ENCODE measurements at places on chromosomes 7 and 10. TPM values are rescaled to one million over a fixed set of nuclear protein-coding genes. Genes with fewer than 3 reads are reported as not detected.

DNA sequence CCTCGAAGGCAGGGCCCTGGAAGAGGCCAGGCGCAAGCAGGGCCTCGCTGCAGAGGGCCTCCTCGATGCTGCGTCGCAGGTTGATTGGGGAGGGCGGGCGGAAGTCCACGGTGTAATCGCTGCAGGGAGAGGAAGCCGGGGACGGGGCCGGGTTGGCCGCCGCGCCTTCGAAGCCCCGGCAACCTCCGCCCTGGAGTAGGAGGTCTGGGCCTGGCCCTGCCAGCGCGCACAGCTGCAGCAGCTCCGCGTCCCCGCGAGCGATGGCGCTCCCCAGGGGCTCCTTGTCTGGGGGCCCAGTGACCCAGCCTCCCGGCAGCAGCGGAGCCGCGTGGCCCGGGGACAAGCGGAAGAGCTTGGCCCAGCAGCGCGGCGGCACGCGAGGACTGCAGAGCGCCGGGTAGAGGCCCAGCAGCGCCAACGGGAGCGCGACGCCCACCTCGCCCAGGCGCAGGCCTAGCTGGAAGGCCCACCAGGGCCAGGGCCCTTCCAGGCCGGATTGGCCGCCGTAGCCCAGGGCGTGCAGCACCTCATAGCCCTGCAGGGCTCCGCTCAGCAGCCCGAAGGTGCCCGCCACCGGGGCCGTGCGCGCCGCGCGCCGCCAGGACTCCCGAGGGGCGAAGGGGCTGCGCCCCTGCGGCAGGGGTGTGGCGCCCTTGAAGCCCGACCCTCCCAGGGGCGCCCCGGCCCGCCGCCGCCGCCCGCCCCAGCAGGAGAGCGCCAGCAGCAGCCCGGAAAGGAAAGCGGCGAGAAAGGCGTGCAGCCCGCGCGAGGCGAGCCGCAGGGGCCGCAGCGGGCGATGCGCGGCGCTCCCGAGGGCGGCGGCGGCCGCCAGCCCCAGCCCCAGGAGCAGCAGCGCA, 7.8 kb upstream of the RBM28 start:
- peak overlapping the region; percentile 29 for H3K4me3 ChIP-seq
- no peak overlapping the region for H3K27ac ChIP-seq
- peaks cover 39% of the 10 kb centered on the region for H3K27me3 ChIP-seq
- no peaks in the 10 kb centered on the region for H3K36me3 ChIP-seq

- H3K27ac ChIP-seq, result no peak overlapping the region
- peaks cover 18% of the 10 kb centered on the region for H3K36me3 ChIP-seq
- DNase-seq, result no peak
Observed at GRCh38 chr7:128868624-128869137, 6.0 kb downstream of the ATP6V1F start.

DNA sequence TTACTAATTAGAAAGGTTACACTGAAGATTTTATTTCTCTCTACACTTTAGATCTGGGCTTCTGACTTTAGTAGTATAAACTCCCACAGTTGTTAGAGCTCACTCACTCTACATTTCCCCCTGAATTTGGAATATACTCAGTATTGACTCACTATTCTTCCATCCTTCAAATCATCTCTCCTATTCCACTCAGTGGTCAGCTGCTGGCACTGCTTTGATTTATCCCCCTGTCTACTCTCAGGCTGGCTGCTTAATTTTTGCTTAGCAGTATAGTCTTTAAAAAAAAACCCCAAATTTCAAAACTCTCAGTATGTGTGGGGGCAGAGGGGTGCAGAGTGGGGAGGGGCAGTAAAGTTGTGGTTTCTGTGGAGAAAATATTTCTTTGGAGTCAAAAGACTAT, 68.9 kb downstream of the CDK6 start:
- peaks cover 12% of the 10 kb centered on the region for H3K4me1 ChIP-seq
- H3K27ac ChIP-seq, result no peak overlapping the region
- peaks cover 2% of the 10 kb centered on the region for H3K36me3 ChIP-seq
- no peaks in the 10 kb centered on the region for H3K27me3 ChIP-seq
- DNase-seq, result no peak

DNA sequence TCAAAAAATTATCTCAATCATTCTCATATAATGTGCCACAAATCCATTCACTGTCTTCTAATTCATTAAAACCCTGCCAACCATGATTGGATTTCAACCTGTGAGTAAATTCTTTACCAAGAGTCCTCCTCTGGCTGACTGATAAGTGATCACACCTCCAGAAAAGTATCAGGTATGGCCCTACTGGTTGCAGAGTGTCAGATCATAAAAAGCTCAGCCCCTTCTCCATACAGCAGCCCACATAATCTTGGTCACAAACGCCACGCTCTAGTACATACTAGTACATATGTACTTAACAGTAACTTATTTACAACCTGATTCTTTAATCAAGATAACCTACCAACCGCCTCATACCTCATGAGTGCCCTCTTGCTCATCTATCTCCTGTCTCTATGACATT, 26.1 kb downstream of the UBE2H start:
- H3K27ac ChIP-seq, result no peak overlapping the region
- no peak for DNase-seq
- H3K27me3 ChIP-seq, result no peaks in the 10 kb centered on the region
- H3K4me3 ChIP-seq, result no peak overlapping the region
- H3K4me1 ChIP-seq, result peaks cover 6% of the 10 kb centered on the region

- no peak for DNase-seq
- H3K27me3 ChIP-seq, result no peaks in the 10 kb centered on the region
- H3K4me1 ChIP-seq, result no peaks in the 10 kb centered on the region
- no peaks in the 10 kb centered on the region for H3K36me3 ChIP-seq
- H3K4me3 ChIP-seq, result no peak overlapping the region
Observed at GRCh38 chr10:91682912-91683311, 50.0 kb upstream of the PPP1R3C start.

DNA sequence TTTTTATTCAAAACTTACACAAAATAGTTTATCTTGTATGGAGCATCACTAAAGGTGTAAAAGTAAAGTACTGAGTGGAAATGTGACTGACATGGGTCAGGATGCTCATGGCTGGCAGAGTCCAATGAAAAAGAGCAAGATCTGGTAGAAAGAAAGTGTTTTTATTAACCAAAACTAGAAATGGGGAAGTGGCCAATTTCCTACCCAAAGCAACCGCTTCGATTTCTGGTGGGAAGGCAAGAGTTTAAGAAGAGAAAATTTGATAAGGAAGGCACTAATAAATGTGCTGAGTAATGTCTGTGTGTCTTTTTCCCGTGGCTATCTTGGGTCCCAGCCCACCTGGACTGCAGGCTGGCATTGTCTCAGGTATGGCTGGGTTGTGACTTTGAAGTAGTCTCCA, 277.7 kb downstream of the ANKRD7 start:
- H3K27me3 ChIP-seq, result no peaks in the 10 kb centered on the region
- H3K4me1 ChIP-seq, result no peaks in the 10 kb centered on the region
- no peak overlapping the region for H3K27ac ChIP-seq
- H3K36me3 ChIP-seq, result no peaks in the 10 kb centered on the region
- DNase-seq, result no peak

DNA sequence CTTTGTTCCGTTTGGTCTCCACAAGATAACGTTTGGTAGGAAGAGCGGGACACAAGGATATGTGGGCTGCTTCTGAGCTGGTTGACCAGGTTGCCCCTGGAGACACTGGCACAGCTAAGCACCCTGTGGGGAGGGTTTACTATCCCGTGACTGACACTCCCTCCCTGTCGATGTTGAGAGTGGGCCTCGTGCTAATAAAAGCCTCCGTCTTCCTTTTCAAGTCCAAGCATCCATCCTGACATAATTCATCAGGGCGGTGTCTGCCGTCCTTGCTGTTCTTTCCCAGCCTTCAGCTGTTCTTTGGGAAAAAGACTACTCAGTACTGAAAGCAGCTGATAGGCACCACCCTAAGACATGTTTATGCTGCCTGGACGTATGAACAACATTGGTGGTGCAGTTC, 49.6 kb downstream of the SHH start:
- DNase-seq, result no peak
- no peak overlapping the region for H3K4me3 ChIP-seq
- peak overlapping the region; percentile 28 for H3K27ac ChIP-seq
- H3K27me3 ChIP-seq, result no peaks in the 10 kb centered on the region
- H3K36me3 ChIP-seq, result peaks cover 39% of the 10 kb centered on the region

DNA sequence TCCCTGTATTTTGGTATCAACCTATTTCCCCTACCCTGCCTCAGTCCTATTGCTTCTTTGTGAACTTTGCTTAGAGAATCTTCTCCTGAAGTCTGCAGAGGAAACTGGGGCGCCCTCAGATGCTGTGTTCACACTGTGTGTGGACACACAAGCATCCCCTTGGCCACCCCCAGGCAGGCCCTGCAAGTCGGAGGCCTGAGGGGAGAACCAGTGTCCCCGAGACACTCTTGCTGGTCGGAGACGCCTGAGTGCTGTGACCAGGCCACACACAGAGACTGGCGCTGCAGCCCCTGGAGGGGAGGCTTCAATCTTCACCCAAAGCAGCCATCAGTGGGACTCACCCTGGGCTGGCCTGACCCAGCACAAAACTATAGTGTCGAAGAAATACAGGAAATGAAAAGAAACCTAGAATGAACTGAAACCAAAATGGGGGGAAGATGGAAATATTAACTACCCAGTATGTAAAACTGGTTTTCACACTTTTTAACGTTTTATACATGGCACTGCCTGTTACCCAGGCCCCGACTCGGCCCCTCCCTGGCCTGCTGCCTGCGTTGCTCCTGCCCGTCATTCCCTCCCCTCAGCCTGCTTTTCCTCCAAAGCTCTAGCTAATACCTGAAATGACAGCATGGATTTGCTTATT, 48.4 kb upstream of the FAM20C start:
- H3K27me3 ChIP-seq, result peaks cover 7% of the 10 kb centered on the region
- no peak overlapping the region for H3K4me3 ChIP-seq
- peaks cover 15% of the 10 kb centered on the region for H3K4me1 ChIP-seq

GRCh38 chr10:62467527-62467926, 93.4 kb downstream of the ZNF365 start:
- no peak overlapping the region for H3K4me3 ChIP-seq
- H3K4me1 ChIP-seq, result no peaks in the 10 kb centered on the region
- no peaks in the 10 kb centered on the region for H3K27me3 ChIP-seq
- DNase-seq, result no peak

DNA sequence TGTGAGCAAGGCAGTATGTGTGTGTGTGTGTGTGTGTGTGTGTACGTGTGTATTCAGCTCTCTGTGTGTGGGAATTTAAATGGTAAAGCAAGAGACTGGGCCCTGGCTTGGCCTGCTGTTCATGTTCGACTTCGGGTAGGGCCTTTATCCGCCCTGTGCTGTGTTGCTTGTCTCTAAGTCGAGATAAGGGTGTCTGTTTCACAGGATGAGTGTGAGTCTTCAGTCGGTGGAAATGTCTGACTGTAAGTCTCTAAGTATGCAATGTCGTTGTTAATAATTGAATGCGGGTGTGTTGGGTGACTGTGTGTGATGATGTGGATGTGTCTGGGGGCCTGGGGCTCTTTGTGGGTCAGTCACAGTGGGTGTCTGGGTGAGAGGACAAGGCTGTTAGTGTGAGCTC, 34.8 kb downstream of the HIF1AN start:
- no peaks in the 10 kb centered on the region for H3K36me3 ChIP-seq
- H3K4me1 ChIP-seq, result no peaks in the 10 kb centered on the region
- DNase-seq, result no peak
- H3K27me3 ChIP-seq, result peaks cover 89% of the 10 kb centered on the region
- no peak overlapping the region for H3K27ac ChIP-seq
- no peak overlapping the region for H3K4me3 ChIP-seq

- H3K4me3 ChIP-seq, result no peak overlapping the region
- no peaks in the 10 kb centered on the region for H3K4me1 ChIP-seq
- no peaks in the 10 kb centered on the region for H3K36me3 ChIP-seq
- DNase-seq, result no peak
- no peaks in the 10 kb centered on the region for H3K27me3 ChIP-seq
Observed at GRCh38 chr7:14419531-14419930, 430.1 kb upstream of the ETV1 start.

The CRHR2 gene
- not detected for total RNA-seq

The CUZD1 gene
- 0.81 TPM for total RNA-seq

The VWDE gene
- total RNA-seq, result not detected

Data from suprapubic skin (tissue), 4 donors.